A375 (cell line): ENCODE measurements at places on chromosomes 5 and 9. TPM values are rescaled to one million over a fixed set of nuclear protein-coding genes. Genes with fewer than 3 reads are reported as not detected.

Gene LCN12
- 1.1 TPM in 1 of 2 replicates, not detected in the other for total RNA-seq

Gene C1QTNF3
- total RNA-seq: 2.3 and 2.8 TPM in 2 replicates

Gene SPINK5
- not detected in 2 replicates for total RNA-seq

Gene TEX48
- total RNA-seq: not detected in 2 replicates

Gene CKMT2
- not detected in 2 replicates for total RNA-seq

Gene FGF1
- total RNA-seq: 2.3 and 3.1 TPM in 2 replicates

Gene FGFR4
- total RNA-seq: 9.3 and 10.5 TPM in 2 replicates

Gene GRXCR2
- not detected in 2 replicates for total RNA-seq

Gene SLC22A4
- total RNA-seq: 4.5 and 6.7 TPM in 2 replicates

Gene IL7R
- 7.3 and 8.3 TPM in 2 replicates for total RNA-seq
